Gastroesophageal sphincter (tissue), 4 donors: ENCODE measurements at places on chromosomes 13 and 19.

- peak; percentile 94 for ATAC-seq
Measured at GRCh38 chr13:113187263-113187669, 21.2 kb downstream of the PCID2 start.

GRCh38 chr13:27821566-27821965 is 29.3 kb downstream of the GSX1 start:
- no peak for ATAC-seq

- ATAC-seq: no peak
Measured at GRCh38 chr19:46251416-46251815, 21.9 kb downstream of the IGFL1 start.

GRCh38 chr19:15225760-15226159 is 6.5 kb downstream of the EPHX3 start:
- no peak for ATAC-seq

GRCh38 chr19:55611983-55612645 is 6.7 kb downstream of the ZNF865 start:
- no peak for ATAC-seq

DNA sequence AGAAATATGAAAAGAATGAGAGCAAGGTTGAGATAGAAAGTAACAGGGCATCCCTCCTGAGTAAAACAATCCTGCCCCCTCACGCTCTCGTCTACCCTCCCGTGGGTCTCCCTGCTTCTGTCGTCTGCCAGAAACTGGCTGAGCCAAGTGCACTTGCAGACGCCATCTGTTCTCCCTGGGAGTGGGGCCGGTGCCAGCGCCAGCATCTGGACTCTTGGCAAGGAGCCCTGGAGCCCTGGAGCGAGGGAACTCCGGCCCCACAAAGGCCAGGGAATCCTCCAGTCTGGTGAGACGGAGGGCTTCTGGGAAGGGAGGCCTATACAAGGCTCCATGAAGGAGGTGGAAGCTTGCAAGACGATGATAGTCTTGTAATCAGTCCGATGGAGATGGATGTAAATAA is 2.3 kb upstream of the TMEM91 start:
- peak; percentile 74 for ATAC-seq

DNA sequence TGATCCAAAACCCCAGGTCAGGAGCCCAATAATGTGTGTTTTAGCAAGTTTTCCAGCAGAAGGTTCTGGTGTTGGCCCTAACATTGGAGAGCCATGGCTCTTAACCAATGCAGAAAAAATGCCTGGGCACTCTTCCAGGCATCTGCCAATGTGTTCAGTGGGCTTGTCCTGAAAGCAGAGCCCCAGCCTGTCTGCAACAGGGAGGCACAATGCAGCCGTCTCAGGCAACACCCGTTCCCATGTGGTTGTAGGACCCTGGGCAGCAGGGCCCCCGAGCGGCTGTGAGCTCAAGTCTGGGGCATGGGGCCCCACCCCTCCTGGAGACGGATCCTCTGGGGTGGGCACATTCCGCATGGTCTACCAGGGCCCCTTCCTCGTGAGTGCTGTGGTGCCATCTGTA is 58.1 kb upstream of the SIAH3 start:
- no peak for ATAC-seq

- ATAC-seq: no peak
Measured at GRCh38 chr13:101639711-101640110, 187.2 kb downstream of the ITGBL1 start.

DNA sequence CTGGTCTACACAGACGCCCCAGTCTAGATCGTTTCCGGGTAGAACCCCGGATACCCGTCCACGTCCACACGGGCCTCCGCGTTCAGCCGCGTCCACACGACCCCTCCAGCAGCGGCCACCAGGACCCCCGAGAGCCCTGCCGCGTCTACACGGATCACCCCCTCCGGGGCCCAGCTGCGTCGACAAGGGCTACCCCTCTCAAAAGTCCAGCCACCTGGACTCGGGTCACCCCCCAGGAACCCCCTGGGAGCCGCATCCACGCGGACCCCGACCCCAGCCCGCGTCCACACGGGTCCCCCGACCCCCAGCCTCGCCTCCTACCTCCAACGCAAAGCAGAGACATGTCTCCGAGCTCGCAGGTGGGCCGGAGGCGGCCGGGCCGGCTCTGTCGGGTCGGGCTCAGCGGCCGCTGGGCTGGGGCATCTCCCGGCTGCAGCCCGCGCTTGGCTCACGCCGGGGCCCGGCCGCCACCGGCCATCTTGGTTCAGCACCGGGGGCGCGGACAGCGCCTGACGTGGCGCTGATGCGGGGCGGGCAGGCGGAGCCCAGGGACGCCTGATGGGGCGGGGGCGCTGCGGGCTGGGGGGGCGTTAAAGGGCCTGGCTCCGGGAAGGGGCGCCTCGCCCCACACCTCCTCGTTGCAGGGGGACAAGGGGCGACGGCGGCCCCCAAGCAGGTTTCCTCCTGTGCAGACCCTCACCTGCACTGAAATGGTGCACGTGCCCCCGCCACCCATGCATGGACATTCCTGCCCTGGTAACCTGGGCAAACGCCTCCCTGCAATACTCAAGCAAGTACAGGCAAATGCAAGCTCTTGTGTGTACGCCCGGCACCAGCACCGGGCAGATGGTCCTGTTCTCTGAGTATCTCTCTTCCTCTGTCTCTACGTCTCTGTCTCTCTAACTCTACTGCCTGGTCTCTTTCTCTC is at the start of gene UNC13A:
Gene UNC13A, minus strand, starts transcription at position 498 of the 928 bp plus-strand sequence. Its CDS starts 155 bp downstream, at position 343.
- no peak for ATAC-seq

- ATAC-seq: no peak
Measured at GRCh38 chr19:41787055-41787454, 9.3 kb upstream of the CEACAM3 start.

- ATAC-seq: peak; percentile 85
Measured at GRCh38 chr13:43686557-43686956, 100.2 kb downstream of the ENOX1 start.

DNA sequence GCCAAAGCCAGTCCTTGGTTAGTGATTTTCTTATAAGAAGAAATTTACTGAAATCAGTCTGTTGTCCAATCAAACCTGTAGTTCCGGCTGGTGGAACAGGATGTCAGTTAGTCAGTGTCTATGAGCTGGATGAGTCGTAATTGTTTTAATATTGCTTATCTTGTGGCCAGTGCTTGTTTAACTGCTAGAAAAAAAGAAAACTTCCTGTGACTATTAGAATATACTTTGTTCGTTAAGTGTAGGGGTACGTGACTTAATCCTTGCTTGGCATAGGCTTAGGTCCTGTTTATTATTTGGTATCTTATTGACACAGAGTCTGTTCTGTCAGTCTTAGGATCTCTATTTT is 1484.8 kb upstream of the MIR17HG start:
- no peak for ATAC-seq

- ATAC-seq: no peak
Measured at GRCh38 chr13:29190298-29190697, 370.2 kb downstream of the MTUS2 start.

DNA sequence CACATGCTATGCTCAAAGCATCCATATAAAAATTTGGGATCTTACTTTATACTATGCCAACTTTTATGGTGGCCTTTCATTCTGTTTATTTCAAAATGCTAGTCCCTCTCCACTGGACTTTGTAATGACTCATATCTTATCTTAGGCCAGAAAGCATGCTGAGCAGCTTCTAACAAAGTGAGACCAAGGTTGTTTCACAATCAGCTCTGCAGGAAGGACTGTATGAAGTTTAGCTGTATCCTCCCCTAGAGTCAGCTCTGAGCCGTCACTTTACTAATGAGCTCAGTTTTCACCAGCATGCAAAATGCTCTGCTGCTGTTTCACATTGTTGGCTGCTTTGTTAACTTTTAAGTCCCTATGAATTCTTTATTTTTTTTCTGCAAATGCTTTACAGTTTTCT is 1608.8 kb downstream of the OLFM4 start:
- ATAC-seq: no peak

- no peak for ATAC-seq
Measured at GRCh38 chr13:50244355-50244712, 229.1 kb downstream of the KCNRG start.

GRCh38 chr13:42969565-42970172 is 22.4 kb downstream of the EPSTI1 start:
- ATAC-seq: peak; percentile 78

- ATAC-seq: no peak
Measured at GRCh38 chr13:112725346-112726015, 35.6 kb downstream of the ATP11A start.
